Glutamatergic neuron (in vitro differentiated cells): ENCODE measurements at places on chromosomes 16 and 17. TPM values are rescaled to one million over a fixed set of nuclear protein-coding genes. Genes with fewer than 3 reads are reported as not detected.

Gene TMIGD1
- not detected for total RNA-seq

Gene PHKG2
- total RNA-seq: 32.6 TPM

Gene KRT28
- not detected for total RNA-seq

Gene MTSS2
- total RNA-seq: 36.2 TPM

Gene ARHGAP44
- total RNA-seq: 17.5 TPM

Gene GDPD3
- total RNA-seq: 4.9 TPM

Gene B4GALNT2
- 0.98 TPM for total RNA-seq

Gene UNC13D
- total RNA-seq: 2.4 TPM

Gene TBX21
- total RNA-seq: not detected

Gene KRTAP4-6
- not detected for total RNA-seq

Gene TUBB3
- total RNA-seq: 3,960 TPM
